ENCODE measurements at places on chromosomes 7 and 10.
A peak's percentile ranks its signal among the peaks of the same experiment; 100 is the strongest.

DNA sequence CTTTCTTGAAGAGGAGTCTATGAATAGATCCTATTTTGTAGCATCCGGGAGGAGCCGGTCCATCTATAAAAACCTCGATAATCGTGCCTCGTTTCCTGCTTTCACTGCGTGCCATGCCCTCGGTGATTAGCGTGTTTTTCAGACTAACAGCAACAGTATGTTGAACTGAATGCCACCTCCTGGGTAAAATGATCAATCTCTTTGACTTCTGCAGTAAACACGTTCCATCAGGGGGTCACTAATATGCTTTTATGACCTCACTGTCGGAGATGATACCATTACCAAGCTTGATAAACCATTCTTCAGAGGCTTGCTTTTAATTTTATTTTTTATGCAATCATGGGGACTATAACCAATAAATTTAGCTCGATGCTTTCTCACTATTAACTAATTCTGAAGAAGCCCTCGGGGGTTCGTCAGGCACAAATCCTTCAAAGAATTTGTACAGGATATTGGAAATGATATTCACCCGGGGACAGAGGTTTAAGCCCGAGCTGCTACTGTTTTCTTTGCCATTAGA is 228.3 kb downstream of the ADARB2 start:
- DNase-seq = no peak

DNA sequence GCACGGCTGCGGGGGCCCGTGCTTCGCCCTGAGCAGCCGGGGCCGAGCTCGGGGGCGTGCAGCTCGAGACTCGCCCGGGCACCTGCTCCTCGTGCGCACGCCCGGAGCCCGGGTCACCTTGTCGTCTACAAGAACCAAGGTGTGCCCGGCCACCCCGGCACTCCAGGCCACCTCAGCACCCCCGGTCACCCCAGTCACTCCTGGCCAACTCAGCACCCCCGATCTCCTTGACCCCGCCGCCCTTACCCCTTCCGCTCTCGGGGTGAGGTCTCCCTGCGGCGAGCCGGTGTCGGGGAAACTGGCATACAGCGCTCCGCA is 268 bp upstream of the IGFBP3 start:
- no peak for DNase-seq

DNA sequence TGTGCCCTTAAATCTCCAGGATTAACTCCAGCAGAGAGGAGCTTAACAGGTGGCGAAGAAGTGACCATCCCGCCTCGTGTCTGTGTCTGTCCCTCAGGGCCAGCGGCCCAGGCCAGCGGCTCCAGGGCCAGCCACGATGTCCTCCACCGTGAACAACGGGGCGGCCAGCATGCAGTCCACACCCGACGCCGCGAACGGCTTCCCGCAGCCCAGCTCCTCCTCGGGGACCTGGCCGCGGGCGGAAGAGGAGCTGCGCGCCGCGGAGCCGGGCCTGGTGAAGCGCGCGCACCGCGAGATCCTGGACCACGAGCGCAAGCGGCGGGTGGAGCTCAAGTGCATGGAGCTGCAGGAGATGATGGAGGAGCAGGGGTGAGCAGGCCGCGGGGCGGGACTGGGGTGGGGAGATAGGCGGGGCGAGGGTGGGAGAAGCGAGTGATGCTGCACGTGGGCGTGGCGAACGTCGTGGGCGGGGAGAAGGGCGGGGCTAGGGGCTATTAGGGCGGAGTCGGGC is 33.3 kb downstream of the SRRM3 start:
- DNase-seq = peak; percentile 93

DNA sequence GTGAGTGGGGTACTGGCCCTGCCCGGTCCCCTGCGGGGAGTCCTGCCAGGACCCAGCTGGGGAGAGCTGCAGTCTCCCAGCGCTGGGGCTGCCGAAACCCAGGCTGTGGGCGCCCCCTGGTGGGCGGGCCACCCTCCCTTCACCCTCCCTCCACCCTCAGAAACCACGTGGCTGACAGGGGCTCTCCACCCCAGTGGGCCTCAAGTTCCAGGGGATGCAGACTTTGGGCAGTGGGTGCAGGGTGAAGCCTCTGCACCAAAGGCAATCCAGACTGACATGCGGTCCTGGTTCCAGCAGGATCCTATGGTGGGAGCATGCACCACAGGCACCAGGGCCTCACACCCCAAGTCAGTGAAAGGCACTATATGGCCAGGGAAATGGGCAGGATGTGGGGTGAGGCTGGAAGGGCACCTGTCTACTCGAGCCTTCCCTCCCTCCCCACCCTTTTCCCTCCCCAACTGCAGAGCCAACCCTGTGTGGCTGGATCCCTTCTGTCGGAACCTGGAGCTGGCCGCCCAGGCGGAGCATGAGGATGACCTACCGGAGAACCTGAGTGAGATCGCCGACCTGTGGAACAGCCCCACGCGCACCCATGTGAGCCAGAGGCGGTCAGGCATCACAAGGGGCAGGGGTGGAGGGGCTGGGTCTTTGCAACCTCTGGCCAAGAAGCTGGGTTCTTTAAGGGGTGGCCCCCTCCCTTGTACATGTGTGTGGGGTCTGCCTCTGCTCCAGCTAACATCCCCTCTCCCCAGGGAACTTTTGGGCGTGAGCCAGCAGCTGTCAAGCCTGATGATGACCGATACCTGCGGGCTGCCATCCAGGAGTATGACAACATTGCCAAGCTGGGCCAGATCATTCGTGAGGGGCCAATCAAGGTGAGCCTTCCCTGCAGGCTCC is 38.8 kb downstream of the PSAP start:
- peak; percentile 88 for DNase-seq

DNA sequence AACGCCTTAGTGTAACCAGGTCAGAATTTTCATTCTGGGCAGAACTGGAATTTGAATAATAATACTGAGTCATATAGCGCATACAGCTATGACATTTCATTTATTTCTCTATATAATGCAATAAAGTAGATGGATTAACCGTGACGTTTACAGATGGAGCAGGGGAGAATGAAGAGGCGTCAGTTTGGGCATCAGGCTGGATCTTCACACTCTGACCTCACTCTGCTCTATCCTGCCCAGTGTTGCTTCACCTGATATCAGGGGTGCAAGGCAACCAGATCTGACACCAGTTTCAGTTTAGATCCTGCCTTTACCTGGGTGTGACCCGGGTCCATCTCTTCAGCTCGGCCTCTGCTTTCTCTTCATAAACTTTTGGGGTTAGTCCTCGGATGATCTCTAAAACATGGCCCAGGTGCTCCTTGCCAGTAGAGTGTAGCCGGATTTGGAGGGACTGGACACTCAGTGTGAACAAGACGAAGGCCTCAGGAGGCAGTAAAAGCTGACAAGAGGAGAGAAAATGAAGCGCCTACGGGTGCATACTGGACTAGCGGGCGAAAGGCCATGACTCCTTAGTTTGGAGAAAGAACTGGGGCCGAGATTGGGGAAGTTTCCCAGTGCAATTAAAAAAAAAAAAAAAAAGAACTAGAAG is 1.4 kb upstream of the ZYX start:
- no peak for DNase-seq

DNA sequence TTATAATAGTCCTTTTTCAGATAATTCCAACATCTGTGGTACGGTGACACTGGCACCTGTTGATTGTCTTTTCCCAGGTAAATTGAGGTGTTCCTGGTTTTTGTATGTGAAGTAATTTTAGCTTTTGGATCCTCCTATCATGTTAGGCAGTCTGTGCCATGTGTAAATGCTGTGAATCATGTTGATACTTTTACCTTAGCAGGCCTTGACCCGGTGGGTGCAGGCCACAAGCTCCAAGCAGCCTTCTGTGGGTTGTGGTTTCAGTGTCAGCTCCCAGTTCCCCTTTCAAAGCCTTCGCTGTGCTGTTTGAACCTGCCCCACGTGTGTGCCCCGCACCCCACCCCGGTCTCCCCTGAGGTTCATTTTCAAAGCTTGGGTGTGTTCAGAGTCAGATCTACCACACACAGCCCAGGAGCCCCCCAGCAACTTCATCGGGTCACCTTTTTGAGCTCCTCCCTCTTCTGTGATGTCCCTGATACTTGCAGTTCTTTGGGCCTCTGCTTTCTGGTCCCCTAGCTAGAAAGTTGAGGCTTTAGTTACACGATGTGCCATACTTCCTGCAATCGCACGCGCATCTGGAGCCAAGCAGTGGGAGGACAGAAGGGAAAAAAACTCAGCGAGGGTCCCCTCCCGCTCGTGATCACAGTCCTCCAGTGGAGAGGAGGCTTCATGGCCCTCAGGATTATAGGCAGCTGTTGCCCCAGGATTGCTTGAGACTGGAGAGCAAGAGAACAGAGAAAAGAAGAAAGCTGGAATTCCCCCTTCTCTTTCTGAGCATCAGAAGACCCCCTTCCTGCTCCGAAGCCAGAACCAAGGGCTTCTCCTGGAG is 8.7 kb upstream of the BHLHA15 start:
- DNase-seq = peak; percentile 92

- DNase-seq = no peak
Measured at GRCh38 chr10:46310851-46311250, 24.1 kb downstream of the ANTXRL start.

DNA sequence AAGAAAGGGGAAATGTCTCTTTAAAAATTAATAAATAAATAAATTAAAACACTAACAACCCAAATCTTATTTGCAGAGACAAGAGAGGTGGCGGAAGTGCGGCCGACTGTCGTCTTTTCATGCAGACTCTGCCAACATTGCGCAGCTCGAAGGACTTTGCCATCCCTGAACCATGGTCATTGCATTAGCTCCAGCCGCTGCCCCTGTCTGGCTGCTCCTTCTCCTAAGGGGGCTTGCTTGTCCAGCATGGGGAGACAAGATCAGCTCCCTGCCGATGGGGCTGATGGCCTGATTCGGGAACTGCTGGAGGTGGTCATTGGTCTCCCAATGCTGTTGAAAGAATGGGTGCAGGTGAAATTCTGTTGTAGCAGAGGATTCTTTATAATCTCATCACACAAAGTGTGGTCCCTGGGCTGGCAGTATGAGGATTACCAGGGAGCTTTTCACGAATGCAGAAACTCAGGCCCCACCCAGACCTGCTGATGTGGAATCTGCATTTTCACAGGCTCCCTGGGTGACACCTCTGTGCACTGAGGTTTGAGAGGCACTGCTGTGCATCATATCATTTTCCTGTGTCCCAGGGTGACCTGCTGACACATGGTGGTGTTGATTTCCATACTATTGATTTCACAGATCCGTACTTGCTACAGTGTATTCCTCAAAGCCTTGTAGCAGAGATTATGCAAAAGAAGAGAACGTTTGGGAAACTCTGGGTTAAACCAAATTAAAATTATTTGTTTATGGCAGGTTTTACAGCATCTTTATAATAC is 172.4 kb upstream of the ZMIZ1 start:
- DNase-seq = no peak

- no peak for DNase-seq
Measured at GRCh38 chr7:23811540-23811939, 101.5 kb downstream of the STK31 start.

GRCh38 chr10:14669576-14669975 is 105.1 kb downstream of the FAM107B start:
- no peak for DNase-seq

DNA sequence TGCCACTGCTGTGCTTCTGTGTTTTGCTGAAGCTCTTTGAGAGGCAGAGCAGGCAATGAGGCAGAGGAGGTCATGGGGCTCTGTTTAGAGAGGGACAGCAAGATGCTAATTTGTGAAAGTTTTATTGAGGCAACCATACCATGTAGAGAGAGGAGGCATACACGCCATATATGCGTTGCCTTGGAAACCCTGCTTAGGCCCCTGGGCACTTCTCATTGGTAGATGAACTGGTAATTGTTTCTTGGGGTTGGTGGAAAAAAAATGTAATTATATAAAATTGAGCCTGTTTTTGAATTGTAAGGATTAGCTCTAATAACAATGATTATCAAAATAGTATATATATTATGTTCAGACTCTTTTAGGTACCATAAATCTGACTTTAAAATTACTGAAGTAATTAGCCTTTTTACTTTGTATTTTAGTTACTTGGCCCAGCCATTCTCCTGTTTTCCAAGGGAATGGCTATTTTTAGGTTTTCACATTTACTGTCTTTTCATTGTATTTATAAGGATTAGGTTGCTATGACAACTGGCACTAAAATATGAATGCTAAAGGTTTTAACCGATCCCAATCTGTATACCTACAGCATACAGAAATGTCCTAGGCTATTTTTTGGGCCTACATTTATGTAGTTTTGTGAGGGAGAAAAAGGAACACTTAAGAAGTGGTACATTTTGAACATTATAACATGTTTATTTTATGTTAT is 52.4 kb downstream of the BZW2 start:
- DNase-seq = no peak

GRCh38 chr10:70981936-70982335 is 93.6 kb upstream of the PCBD1 start:
- DNase-seq = no peak

DNA sequence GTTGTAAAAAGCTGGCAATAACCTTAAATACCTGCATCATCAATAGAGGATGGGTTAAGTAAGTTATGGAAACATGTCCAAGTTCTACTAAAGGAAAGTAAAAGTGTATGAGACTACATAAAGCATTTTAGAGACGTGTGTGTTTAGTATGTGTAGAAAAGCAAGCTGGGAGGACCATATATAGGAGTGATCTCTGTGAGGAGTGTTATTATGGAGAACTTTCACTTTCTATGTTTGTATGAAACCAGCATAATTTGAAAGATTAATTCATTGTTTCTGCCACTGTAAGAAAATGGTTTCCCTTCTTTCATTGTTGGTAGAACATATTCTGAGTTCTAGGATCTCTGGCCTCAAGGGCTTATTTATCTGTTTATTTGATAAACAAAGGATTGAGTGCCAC is 19.2 kb upstream of the PDLIM1 start:
- no peak for DNase-seq

DNA sequence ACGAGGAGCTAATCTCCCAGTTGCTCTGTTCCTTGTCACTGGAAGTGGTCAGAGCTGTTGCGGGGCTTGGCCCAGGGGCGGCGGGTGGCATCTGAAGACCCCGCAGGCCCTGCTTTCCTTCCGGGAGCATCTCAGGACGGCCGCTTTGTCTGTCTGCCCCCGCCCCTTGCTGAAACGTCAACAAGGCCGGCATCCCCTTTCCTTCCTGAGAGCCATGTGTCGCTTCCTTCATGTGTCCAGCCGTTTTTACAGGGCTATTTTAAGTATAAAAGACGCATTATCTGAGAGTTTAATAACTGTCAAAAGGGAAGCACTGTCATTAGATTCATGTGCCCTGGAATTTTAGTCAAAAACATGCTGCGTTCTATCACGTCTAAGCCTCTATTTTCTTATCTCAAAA is 110.4 kb downstream of the CUX1 start:
- DNase-seq = no peak
